A549 treated with CORT108297 at 1 μM for 4 hours (cell line): ENCODE measurements at places on chromosomes 6 and 20. TPM values are rescaled to one million over a fixed set of nuclear protein-coding genes. Genes with fewer than 3 reads are reported as not detected.

Gene ELOVL4
- 1.5 to 2.5 TPM (median 1.9 TPM) in 5 replicates for total RNA-seq

Gene CLVS2
- 0.08 to 0.16 TPM (median 0.14 TPM) in 5 replicates for total RNA-seq

Gene COX4I2
- total RNA-seq, result not detected in 5 replicates

Gene SPATS1
- not detected in 5 replicates for total RNA-seq

Gene MOG
- not detected in 5 replicates for total RNA-seq

Gene FUT9
- not detected in 5 replicates for total RNA-seq

Gene PAQR8
- total RNA-seq, result 0.76 to 1.1 TPM (median 0.98 TPM) in 5 replicates

Gene CYP21A2
- total RNA-seq, result not detected in 5 replicates

Gene NEDD9
- total RNA-seq, result 30.3 to 45.7 TPM (median 40.6 TPM) in 5 replicates

Gene DCDC2
- total RNA-seq, result 2.8 to 3.5 TPM (median 3.2 TPM) in 5 replicates

Gene HCK
- total RNA-seq, result 0.03 to 0.16 TPM (median 0.12 TPM) in 3 of 5 replicates, not detected in the others

Gene KAT14
- total RNA-seq, result 9.3 to 10.5 TPM (median 9.8 TPM) in 5 replicates

Gene LST1
- total RNA-seq, result 0.46 to 0.73 TPM in 2 of 5 replicates, not detected in the others

Gene GHRH
- not detected in 5 replicates for total RNA-seq

Gene DXO
- total RNA-seq, result 11.7 to 13.4 TPM (median 12.5 TPM) in 5 replicates

Gene RBPJL
- not detected in 5 replicates for total RNA-seq

Gene CALHM5
- 0.04 to 0.10 TPM (median 0.06 TPM) in 5 replicates for total RNA-seq

Gene GNAS-AS1
- not detected in 5 replicates for total RNA-seq

Gene CABLES2
- 3.8 to 5.8 TPM (median 5.0 TPM) in 5 replicates for total RNA-seq

Gene TMEM74B
- 3.2 to 5.3 TPM (median 4.1 TPM) in 5 replicates for total RNA-seq

Gene TREM2
- total RNA-seq, result not detected in 5 replicates

Gene RAET1L
- 0.30 to 0.40 TPM (median 0.33 TPM) in 5 replicates for total RNA-seq

Gene MYB
- 0.49 to 1.1 TPM (median 0.89 TPM) in 5 replicates for total RNA-seq

Gene FOXQ1
- 2.5 to 5.2 TPM (median 5.1 TPM) in 5 replicates for total RNA-seq

Gene TGM3
- 0.03 TPM in 3 of 5 replicates, not detected in the others for total RNA-seq

Gene BEND6
- 0.85 to 1.4 TPM (median 0.98 TPM) in 5 replicates for total RNA-seq

Gene BANF2
- not detected in 5 replicates for total RNA-seq

Gene STMND1
- not detected in 5 replicates for total RNA-seq

Gene EYS
- 0.01 to 0.19 TPM (median 0.13 TPM) in 4 of 5 replicates, not detected in the other for total RNA-seq

Gene APOM
- 2.9 to 4.1 TPM (median 3.0 TPM) in 5 replicates for total RNA-seq

Gene PRDM13
- 0.54 to 1.2 TPM (median 1.1 TPM) in 5 replicates for total RNA-seq

Gene ULBP2
- 3.2 to 4.1 TPM (median 3.9 TPM) in 5 replicates for total RNA-seq

Gene GPR63
- total RNA-seq, result 0.45 to 0.60 TPM (median 0.53 TPM) in 5 replicates

Gene GSTA1
- total RNA-seq, result 0.11 TPM in 1 of 5 replicates, not detected in the others

Gene DNPH1
- 70.9 to 113 TPM (median 104 TPM) in 5 replicates for total RNA-seq

Gene SAMD10
- 0.05 TPM in 1 of 5 replicates, not detected in the others for total RNA-seq

Gene BPIFB1
- 0.07 to 0.22 TPM (median 0.14 TPM) in 3 of 5 replicates, not detected in the others for total RNA-seq

Gene ZNF311
- 0.07 to 0.21 TPM (median 0.18 TPM) in 5 replicates for total RNA-seq
